ENCODE measurements at places on chromosomes 16 and 17.

GRCh38 chr17:58829172-58829637 is 73.6 kb downstream of the PPM1E start:
- no peak for DNase-seq

DNA sequence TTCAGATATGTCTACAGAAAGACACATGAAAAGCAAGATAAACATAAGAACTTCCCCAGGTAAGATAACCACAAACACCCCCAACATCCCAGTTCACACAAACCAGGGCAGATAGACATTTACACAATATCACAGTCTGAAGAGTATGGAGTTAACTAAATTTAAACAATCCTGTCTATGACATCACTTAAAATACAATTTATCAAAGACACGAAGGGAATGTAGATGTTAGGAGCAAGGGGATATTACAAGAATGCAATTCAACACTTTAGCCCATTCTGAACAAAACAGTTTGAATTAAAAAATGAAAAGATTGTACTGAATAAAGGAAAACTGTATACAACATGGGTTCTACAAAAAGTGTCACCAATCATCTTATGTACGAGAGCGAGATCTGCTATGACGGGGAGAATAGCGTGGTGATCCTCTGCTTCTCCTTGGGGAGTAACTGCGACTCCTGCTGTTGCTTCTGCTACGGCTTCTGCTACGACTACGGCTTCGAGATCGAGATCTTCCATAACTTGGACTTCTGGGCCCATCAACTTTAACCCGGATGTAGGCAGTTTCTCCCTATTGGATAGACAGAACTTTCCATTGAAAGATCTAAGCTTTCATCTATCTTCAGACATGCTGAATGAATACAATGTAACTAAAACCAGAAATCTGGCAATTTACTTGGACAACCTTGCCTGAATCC is 1.9 kb downstream of the SRSF1 start:
- no peak for DNase-seq

DNA sequence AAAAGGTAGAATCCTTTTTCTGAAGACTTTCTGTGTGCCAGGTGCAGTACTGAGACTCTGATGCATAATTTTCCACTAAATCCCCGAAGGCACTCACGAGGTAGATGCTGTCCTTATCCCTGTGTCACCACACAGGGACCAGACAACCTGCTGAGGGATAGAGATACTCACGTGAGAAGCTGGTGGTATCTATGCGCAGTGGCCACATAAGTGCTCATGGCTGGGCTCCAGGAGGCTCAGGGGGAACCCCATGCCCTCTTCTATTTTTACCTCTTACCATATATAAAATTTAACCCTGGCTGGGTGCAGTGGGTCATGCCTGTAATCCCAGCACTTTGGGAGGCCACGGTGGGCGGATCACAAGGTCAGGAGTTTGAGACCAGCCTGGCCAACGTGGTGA is 38.3 kb downstream of the NT5M start:
- no peak for DNase-seq

DNA sequence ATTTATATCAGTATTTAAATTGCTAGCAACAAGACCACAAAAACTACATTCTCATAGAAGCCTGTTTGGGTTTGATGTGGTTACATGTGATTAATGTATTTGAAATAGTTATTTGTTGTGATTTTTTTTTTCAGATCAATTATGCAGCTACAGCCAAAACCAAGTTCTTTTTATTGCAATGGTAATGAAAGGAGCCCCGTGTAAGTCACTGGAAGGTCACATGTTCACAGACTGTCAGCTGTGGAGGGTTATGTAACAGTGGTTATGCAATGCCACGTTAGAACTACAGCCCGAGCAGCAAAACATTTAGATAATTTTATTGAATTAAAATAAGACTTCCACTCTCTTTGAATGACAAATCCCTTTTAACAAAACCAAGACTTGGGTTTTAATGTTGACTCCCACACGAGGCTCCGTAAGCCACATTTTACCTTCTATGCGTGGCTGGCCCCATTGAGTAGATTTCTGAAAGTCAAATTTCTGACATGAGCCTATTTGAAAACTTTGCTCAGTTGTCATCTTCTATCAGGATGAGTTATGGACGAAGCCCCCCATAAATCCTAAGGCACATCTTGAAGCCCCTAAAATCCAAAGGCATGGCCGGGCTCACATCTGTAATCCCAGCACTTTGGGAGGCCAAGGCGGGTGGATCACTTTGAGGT is 41.8 kb upstream of the SEC14L1 start:
- no peak for DNase-seq

Measured in GM12891 (cell line).